ENCODE measurements at places on chromosomes 6 and 20.

GRCh38 chr6:105191351-105191750 is 11.5 kb upstream of the POPDC3 start:
- no peak for DNase-seq

DNA sequence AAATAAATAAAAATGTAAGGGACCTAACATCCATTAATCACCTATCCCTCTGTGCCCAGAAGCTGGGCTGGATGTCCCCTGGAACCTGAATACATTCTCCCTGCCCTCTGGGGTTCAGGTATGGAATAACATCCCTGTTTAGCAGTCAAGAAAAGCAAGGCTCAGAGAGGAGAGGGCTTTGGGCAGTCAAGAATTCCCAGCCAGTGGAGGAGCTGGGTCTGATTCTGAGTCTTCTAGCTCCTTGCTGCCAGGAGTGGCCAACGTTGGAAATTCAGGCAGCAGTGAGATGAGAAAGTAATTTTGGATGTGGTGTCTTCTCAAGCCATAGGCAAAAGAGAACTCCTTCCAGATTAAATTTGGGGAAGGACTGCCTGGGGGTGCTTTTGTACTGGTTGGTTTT is 42.6 kb upstream of the ZNFX1 start:
- no peak for DNase-seq

DNA sequence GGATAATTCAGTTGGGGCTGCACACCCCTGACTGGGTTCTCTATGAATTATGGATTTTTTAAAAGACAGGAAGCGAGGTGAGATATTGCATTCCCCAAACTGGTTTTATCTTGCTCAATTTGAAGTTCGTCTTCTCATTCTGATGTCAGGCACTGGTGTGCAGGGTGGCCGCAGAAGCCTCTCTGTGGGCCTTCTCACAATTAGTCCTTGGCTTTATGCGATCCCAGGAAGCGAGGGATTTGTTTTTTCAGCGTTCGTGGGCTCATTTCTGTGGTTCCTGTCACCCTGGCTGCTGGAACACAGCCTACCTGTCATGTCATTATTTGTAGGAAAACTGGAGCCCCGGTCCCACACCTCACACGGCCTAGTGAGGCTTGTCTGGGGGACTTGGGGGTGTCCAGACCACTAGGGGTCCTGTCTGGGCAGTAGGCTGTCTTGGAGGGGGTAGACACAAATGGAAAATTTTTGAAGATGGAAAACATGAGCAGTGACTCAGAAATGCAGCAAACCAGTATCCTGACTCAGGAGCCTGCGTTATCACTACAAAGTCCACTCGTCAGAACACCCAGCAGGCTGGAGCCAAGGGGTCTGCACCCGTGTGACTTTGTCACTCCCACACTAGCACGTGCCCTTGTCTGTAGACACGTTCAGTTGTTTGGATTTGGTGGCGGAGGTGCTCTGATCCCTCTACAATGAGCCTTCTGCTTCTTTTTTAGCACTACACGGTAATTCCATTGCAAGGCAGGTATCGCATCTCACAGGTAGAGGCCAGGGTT is 42.2 kb downstream of the GNAS-AS1 start:
- DNase-seq = no peak

DNA sequence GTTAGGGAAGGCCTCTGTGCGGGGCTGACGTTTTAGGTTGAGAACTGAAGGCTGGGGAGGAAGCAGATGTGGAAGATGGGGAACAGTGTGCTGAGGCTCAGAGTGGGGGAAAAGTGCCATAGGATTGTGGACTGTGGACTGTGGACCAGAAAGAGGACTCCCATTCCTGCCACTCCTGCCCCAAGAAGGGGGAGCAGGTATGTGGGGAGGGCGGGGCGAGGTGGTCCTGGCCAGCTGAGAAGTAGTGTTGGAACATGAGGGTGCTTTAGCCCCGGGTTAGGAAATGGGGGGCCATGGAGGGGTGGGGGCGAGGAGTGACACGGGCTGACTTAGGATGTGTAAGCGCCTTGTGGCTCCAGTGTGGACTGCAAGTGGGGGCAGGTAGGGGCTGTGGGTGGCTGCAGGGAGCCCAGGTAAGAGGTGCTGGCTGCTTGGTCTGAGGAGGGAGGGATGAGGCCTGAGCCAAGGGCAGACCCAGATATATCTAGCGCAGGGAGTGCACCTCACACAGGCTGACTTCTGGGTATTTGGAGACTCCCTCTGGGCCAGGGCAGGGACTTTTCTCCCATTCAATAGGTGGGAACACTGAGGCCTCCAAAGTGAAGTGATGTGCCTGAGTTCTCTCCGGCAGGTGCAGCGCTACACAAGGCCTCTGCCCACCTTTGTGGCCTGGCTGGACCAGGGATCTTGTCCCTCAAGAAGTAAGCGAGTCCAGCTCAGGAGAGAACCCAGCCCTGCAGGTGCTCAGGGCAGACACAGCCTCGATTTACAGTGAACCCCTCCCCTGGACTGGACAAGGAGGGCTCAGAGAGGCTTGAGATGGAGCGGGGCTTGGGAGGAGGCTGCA is 76.6 kb upstream of the TOX2 start:
- DNase-seq = no peak

- DNase-seq = no peak
Measured at GRCh38 chr6:129744201-129744879, 34.4 kb upstream of the ARHGAP18 start.

DNA sequence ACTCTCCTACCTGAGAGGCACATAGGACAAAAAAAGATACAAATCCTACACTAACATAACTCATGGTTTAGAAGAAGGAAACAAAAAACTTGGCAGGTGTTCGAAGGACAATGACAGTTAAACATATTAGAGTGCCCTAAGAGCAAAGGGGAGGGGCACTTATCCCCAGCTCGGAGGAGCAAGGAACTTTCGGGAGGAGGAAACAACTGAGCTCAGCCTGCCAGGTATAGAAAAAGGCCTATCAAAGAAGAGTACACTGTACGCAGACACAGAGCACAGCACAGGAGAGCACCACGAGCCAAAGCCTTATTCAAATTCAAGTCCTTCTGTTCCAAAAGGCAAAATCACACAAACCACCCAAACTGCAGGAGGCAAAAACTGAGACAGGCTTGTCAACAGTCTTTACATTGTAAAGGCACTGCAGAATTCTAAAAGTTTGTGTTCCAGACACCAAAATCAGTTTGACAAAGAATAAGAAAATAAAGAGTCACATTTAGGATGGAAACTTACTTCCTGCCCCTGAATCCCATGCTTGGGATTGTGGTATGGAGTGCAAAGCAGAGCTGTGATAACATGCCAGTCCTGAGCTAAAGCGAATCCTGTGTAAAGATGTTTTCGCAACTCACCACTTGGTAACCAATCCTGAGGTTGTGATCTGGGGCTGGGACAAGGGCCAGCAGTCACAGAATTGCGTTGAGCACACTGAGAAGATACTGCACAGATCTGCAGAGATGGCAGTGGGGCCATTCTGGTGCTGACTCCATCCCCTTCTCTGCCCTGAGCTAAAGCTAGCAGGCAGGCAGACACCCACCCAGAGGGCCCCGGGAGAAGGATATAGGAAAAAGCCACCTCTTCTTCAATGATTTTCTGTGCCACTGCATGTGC is 108.6 kb downstream of the CHD6 start:
- DNase-seq = no peak
